ENCODE measurements at places on chromosomes 13 and 19. TPM values are rescaled to one million over a fixed set of nuclear protein-coding genes. Genes with fewer than 3 reads are reported as not detected.

Gene LPAR2
- 62.6 TPM for total RNA-seq

Gene PRR22
- 5.3 TPM for total RNA-seq

Gene SMIM17
- total RNA-seq = 0.27 TPM

Gene RFPL4A
- not detected for total RNA-seq

Gene FPR1
- not detected for total RNA-seq

Gene NLRP4
- not detected for total RNA-seq

Gene CYP4F3
- 0.05 TPM for total RNA-seq

Gene KBTBD7
- total RNA-seq = 10.7 TPM

Gene ZIK1
- total RNA-seq = 5.5 TPM

Gene ZNF878
- 0.32 TPM for total RNA-seq

Gene MPND
- total RNA-seq = 21.0 TPM

Gene ZNF418
- total RNA-seq = 2.3 TPM

Gene NCR1
- total RNA-seq = not detected

Gene NLRP7
- 0.20 TPM for total RNA-seq

Gene NAPA
- 101 TPM for total RNA-seq

Gene WDR88
- total RNA-seq = not detected

Gene SMIM24
- not detected for total RNA-seq

Gene ZNF528
- total RNA-seq = 14.1 TPM

Gene ZNF730
- 0.34 TPM for total RNA-seq

Gene CRX
- not detected for total RNA-seq

Gene TLE2
- 0.61 TPM for total RNA-seq

Gene POLD1
- 105 TPM for total RNA-seq

Gene ZNF579
- total RNA-seq = 8.0 TPM

Gene ZNF208
- 0.05 TPM for total RNA-seq

Gene AMER2
- not detected for total RNA-seq

Gene INSL3
- total RNA-seq = 13.9 TPM

Gene CEACAM16
- not detected for total RNA-seq

Gene ICAM4
- total RNA-seq = 1.2 TPM

Gene KLK3
- not detected for total RNA-seq

Gene GRIK5
- total RNA-seq = 4.6 TPM

Gene HIPK4
- 0.07 TPM for total RNA-seq

Gene ZNF296
- 2.3 TPM for total RNA-seq

Gene MICU2
- total RNA-seq = 30.6 TPM

Gene LPAR6
- total RNA-seq = 20.3 TPM

Gene ZNF765
- total RNA-seq = 13.7 TPM

Gene NPAS1
- not detected for total RNA-seq

Gene ZNF471
- 0.27 TPM for total RNA-seq

Gene CAPN12
- 4.4 TPM for total RNA-seq

Gene CADM4
- 0.34 TPM for total RNA-seq

Gene WBP4
- 10.2 TPM for total RNA-seq

Gene FGF22
- total RNA-seq = not detected

Gene DHRS12
- total RNA-seq = 5.3 TPM

Gene KCNJ14
- 1.8 TPM for total RNA-seq

Gene MCF2L
- 0.56 TPM for total RNA-seq

Gene POU2F2
- 42.8 TPM for total RNA-seq

Gene KLK12
- not detected for total RNA-seq

Gene DACT3
- total RNA-seq = 1.6 TPM

Gene HPN
- total RNA-seq = not detected

Gene ZNF615
- 10.2 TPM for total RNA-seq

Gene ZNF100
- 20.0 TPM for total RNA-seq

Gene FZR1
- 63.0 TPM for total RNA-seq
